ENCODE measurements at places on chromosomes 3 and 15.

DNA sequence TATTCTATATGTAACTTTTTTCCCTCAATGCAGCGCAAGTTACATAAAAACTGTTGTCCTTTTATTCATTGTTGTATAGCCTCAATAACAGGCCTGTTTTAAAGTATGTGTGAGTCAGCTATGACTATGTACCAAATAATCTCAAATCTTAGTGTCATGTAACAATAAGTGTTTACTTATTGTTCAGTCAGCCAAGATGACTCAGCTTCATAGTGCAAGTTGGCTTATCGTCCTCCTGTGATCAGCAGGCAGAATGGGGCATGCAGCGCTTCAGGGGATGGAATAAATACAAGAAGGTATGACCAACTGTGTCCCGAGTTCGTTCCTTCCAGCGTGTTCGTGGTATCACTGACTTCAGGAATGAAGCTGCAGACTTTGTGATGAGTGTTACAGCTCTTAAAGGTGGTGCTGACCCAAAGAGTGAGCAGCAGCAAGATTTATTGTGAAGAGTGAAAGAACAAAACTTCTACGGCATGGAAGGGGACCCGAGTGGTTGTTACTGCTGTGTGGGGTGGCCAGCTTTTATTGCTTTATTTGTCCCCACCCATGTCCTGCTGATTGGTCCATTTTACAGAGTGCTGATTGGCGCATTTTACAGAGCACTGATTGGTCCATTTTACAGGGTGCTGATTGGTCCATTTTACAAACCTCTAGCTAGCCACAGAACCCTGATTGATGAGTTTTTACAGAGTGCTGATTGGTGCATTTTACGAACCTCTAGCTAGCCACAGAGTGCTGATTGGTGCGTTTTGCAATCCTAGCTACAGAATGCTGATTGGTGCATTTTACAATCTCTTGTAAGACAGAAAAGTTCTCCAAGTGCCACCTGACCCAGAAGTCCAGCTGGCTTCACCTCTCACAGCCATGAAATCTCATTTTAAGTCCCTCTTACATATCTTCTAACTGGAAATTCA is 1016.0 kb downstream of the MCTP2 start:
- DNase-seq, result no peak

DNA sequence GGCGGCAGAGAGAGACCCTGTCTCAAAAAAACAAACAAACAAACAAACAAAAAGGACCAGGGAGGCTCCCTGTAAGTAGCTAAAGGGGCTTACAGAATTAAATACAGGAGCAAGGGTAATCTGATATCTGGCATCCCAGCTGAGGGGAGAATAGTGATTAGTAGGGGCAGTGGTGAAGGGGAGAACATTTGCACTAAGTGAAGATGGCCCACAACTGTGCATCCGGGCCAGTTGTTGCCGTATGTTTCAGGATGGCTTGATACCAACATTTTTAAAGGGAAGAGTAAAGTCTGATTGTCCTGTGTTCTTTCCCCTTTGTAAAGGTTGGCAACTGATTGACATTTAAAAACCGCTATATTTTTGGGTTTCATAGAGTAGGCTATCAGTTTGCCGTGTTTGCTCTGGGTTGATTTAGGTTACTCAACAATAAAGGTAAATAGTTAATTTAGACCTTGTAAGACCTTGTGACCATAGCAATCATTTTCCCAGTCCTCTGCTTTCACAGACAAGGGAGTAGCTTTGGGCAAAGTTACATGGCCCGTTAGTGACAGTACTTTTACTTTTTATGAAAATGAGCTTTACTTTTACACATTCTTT is 167.8 kb downstream of the PTPRG start:
- no peak for DNase-seq

GRCh38 chr15:85956532-85957275 is 123.0 kb upstream of the AGBL1 start:
- DNase-seq, result no peak

DNA sequence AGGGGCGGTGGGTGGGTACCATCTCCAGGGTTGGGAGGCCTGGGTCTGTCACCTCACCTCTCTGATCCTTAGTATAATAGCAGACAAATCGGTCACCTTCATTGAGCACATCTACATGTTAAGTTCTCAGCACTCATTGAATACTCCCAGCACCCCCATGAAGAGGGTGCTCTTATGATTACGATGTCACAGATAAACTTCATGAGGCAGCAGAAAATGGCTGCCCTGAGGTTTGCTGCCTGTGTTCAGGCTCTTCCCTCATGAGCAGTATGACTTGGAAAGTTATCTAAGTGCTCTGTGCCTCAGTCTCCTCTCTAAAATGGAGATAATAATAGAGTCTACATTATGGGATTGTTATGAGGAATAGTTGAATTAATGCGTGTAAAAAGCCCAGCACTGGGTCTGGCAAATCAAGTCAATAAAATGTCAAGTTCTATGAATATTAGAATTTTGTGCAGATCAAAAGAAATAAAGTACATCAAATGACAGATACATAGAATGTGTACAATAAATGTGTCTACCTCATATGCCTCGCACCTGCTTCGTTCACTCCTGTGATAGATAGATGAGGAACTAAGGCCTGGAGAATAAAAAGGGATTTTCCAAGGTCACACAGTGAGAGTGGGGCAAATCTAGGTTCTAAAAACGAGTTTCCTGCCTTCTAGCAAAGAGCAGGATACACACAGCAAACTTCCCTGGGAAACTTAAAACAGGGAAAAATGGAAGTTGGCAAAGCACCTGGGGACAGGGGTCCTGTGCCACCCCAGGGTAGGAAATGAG is 142.2 kb upstream of the MRPS22 start:
- no peak for DNase-seq

GRCh38 chr3:172646439-172647015 is 64.3 kb downstream of the NCEH1 start:
- DNase-seq, result no peak

- DNase-seq, result no peak
Measured at GRCh38 chr15:43153269-43153668, 19.9 kb downstream of the TMEM62 start.

DNA sequence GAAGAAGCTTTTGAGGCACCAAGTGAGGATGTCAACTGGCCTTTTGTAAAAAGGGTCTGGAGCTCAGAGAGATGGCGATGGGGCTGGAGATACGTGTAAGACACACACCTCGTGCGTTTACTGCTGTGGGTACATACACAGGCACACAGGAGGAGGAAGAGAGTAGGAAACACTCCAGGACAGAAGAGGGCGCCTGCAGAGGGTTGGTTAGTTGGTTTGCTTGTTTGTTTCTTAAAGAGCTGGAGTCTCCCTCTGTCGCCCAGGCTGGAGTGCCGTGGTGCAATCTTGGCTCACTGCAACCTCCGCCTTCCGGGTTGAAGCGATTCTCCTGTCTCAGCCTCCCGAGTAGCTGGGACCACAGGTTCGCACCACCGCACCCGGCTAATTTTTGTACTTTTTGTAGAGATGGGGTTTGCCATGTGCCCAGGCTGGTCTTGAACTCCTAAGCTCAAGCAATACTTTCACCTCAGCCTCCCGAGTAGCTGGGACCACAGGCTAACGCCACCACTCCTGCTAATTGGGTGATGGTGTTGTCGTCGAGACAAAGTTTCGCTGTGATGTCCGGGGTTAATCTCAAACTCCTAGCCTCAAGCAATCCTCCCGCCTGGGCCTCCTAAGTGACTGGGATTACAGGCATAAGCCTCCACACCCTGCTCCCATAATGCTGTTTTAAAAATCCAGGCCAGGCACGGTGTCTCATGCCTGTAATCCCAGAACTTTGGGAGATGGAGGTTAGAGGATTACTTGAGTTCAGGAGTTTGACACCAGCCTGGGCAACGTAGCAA is 1.3 kb upstream of the PRR20G start:
- no peak for DNase-seq

- no peak for DNase-seq
Measured at GRCh38 chr15:39817892-39818291, 35.3 kb upstream of the FSIP1 start.

GRCh38 chr3:46936733-46937250 is 39.8 kb downstream of the CCDC12 start:
- no peak for DNase-seq

GRCh38 chr3:97161169-97161568 is 346.8 kb downstream of the EPHA6 start:
- DNase-seq, result no peak

Measured in CD4-positive, alpha-beta T cell treated with Interleukin-10 for 1 hour (primary cell).